ENCODE measurements at places on chromosomes 3 and 15.

- no peak for DNase-seq
Measured at GRCh38 chr3:140131895-140132294, 196.9 kb downstream of the CLSTN2 start.

DNA sequence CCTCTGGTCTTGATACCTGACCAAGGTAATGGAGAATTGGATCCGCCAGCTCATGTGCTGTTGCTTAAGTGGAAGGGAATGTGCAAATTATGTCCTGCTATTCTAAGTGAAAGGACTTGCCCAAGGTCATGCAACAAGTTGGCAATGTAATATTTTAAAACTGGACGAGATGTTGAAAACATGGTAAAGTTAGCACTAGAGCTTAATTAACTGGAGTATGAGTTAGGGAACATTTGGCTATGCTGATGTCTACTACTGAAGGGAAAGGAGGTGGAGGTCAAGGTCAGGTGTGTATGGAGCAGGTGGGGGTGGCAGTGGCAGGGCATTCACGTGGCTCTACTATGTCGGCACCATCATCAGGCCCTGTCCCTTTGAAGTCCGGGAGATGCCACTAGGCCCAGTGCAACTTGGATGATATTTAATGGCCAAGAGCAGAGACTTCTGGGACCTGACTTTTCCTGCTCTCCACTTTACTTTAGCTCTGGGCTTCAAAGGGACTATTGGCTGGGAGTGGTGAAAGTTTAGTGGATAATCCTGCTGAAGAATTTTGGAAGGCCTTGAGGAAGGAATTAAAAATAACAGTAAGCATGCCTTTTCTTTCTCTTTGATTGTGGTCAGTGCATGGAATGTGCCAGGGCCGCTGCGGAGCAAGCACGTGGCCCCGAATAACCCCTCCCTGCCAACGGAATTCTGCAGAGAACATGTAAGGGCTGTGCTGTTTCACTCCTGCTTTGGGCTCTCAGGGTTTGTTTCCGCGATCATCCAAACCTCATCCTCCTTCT is 14.9 kb downstream of the SMAD3 start:
- no peak for DNase-seq

DNA sequence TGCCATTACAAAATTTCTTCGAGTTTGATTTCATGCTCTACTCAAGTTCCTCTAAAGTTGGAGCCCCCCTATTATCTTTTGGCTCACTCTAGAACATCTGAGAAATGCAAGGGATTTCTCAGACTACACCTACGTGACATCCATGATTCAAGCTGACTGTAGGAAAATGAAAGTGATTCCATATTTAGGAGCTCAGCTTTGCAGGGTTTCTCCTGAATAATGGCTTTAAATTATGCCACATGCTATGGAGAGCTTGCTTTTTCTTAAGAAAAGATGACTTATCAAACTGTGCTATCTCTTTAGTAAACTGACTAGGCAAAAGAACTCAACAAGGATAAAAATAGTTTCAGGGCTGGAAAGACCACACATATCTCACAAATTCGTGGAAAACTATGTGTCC is 292.1 kb downstream of the LSAMP start:
- DNase-seq = no peak

GRCh38 chr3:168443965-168444364 is 348.2 kb upstream of the GOLIM4 start:
- no peak for DNase-seq

- DNase-seq = no peak
Measured at GRCh38 chr15:77035999-77036471, 34.9 kb downstream of the TSPAN3 start.

- DNase-seq = no peak
Measured at GRCh38 chr15:31399544-31400171, 73.0 kb downstream of the KLF13 start.

DNA sequence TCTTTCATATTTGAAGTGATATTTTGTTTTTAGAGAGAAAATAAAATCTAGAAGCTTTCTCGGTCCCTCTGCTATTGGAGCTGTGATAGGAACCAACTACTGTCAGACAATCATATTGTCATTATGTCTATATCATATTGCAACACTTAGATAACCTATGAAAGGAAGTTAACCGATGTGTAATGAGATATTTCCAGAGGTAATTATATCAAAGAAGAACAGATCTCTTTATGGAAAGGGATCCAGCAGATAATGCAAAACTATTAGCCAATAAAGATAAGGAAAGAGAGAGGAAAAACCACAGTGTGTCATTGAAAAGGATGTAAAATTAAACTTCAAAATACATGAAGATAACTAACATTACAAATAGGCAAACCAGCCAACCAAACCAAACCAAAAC is 529.1 kb upstream of the CCDC54 start:
- DNase-seq = no peak

DNA sequence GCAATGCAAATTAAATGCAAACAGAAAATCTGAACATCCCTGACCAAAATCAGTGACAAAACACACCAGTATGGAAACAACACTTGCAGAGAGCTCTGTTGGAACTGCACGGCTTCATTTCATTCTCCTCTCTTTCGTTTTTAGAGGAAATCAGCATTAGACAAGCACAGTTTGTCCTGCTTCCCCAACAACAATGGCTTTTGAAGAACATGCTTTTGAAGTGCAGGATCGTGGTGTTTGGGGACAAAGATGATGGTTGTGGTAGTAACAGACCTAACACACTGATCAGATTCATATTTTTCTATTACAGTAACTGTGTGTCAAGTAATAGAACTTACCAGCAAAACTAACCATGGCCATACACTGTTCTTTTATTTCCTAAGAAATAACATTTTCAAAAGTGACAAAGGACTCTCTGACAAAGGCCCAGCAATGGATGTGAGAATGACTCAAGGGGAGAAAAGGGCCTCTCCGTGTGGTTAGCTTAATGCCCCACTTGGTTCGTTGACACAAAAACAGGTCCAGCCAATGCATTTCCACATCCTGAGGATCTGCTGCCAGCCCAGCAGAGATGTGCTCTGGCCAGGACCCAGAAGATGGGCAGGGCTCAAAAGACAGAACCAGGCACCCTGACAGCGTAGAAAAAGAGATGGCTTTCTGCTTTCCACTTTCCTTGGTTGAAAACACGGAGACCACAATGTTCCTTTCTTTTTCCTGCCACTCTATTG is 84.1 kb downstream of the CCNL1 start:
- DNase-seq = no peak

DNA sequence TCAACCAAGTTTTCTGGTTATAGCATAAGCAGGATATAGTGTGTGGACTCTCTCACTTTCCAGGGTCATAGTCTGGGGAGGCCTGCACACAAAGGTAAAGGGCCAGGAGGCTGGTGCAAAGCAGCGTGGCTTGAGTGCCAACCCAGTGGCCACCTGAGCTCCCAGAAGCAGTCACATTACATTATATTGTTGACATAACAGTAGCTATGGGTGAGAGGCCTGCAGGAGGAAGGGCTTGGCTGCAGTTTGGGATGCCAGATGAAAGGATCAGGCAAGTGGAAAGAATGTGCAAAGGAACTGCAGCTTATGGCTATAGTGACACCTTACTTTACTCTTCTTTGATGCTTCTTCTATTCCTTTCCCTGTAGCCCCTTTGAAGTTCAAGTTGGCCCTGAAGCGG is 96.5 kb downstream of the FLNB start:
- no peak for DNase-seq

DNA sequence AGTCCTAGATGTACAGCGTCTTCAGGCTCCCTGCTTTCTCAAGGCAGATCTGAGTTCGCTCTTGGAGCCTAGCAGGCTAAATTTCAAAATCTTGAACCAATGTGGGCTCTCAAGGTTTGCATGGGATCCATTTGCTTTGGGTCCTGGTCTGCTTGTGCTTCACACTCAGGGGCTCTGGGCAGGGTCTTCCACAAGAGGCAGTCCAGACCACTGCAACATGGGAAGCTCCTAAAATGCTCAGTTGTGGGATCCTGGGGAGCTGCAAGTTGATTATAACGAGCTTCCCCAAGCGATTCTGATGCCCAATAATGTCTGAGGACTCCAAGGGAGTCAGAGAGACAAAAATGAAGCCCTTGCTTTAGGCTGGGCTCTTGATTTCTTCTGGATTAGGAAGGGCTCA is 6.7 kb downstream of the NUTM1 start:
- no peak for DNase-seq

DNA sequence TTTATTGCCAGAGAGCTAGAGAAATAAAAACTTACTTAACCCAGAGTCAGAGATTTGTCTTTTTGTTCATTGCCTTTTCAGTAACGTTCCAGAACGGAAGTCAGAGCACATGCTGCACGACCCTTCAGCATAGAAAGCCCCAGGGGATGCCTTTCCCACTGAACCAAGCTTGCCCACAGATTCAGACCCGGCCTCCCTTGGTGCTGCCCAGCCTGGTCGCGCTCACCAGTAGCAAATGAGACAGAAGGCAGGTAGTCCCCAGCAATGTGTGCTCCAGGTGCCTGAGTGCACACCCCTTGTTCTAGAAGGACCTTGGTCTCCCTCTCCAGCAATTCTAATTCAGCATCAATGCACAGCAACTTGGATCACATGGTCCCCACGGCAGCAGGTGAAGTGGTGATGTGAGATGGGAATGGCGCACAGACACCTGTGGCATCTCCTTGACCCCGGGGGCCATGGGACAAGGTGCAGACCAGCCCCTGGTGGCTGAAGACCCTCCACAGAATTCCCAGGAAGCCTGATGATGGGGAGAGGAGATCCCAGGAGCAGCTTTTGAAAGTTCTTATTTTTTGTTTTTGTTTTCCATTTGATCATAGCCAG is 91.8 kb upstream of the IQSEC1 start:
- no peak for DNase-seq

- DNase-seq = no peak
Measured at GRCh38 chr15:82183121-82184031, 79.2 kb downstream of the EFL1 start.

GRCh38 chr3:159749406-159749805 is 239.2 kb upstream of the IL12A start:
- no peak for DNase-seq

- DNase-seq = no peak
Measured at GRCh38 chr3:169144270-169144669, 519.2 kb downstream of the MECOM start.

DNA sequence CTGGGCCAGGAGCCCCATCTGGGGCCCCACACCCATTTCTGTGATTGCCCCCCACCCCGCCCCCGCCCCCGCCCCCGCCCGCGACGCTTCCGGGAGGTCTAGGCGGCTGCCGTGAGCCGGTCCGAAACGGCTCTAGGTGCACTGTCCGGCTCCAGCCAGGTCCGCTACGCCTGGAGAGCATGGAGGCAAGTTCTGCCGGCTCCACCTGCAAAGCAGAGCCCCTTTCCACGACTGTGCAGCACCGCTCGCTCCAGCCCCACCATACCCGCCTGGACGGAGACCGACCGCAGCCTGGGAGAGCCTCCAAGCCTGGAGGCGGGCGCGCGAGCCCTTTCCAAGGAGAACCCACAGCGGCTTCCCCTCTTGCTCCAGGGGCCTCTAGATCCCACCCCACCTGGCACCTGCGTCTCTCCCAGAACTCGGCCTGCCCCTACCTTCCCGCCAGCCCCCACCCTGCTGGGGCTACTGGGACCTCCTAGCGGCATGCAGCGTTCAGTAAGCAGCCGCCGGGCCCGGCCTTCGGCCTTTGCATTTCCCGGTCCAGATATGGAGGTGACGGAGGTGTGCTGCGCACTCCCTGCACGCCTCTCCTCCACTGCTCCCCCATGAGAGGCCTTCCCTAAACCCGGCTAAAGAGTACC is 66.2 kb downstream of the KLF13 start:
- no peak for DNase-seq

GRCh38 chr3:33557829-33558228 is 117.6 kb upstream of the UBP1 start:
- DNase-seq = no peak

GRCh38 chr15:88014454-88015160 is 241.9 kb downstream of the NTRK3 start:
- DNase-seq = no peak

GRCh38 chr3:138066972-138067371 is 48.4 kb downstream of the DZIP1L start:
- no peak for DNase-seq

DNA sequence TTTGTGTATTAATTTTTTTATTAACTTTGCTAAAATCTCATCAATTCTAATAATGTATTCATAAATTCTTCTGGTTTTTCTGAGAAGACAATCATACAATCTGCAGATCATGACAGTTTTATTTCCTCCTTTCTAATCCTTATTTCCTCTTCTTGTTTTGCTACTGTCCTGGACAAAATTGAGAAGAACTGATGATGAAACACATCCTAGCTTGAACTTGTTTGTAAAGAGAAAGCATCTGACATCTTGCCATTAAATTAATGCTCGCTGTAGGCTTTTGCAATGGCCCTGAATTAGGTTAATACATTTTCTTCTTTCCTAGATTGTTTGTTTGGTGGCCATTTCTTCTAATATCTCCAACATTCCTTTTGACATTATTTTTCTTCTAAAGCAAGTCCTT is 110.9 kb upstream of the TPM1 start:
- no peak for DNase-seq

GRCh38 chr15:63385911-63386531 is 4.4 kb upstream of the CA12 start:
- DNase-seq = no peak

DNA sequence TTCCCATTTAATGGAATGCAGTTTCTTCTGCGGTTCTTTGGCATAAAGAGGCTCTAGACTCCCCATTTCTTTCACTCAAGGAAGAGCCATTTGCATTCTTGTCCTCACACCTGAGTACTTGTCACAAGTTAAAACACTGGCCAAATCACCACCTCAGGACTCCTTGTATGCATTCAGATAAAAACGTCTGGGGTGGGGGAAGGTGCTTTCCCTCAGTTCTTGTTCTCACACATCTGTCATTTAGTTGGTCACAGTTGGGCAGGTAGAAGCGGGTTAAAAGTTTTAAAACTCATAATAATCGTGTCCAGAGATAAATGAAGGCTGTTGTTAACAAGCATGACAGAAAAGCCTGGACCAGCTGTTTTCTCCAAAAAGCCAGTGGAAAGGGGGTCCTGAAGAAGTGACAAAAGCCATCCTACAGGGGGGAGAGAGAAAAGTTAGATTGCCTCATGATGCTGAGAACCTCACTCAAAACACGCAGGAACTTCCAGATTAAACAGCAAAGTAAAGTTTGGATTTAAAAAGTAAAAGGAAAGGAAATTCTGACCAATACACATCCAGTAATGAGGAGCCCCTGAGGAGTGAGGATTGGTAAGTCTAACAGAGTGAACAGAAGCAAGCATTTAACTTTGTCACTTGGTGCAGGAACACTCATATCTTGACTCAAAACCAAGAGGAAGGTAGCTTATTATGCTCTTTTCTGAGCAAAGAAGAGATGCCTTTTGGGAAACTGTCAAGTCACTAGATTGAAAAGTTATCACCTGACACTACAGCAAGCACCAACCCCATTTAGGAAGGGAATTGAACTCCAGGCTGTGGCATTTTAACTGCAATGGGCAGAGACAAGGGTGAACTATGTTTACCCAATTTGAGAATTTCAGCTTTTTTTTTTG is 2.8 kb downstream of the BCL2L10 start:
- DNase-seq = no peak

- no peak for DNase-seq
Measured at GRCh38 chr3:137348936-137349335, 391.2 kb downstream of the IL20RB start.

GRCh38 chr3:8619548-8619947 is 25.1 kb downstream of the SSUH2 start:
- no peak for DNase-seq
